ENCODE measurements at places on chromosomes 5 and 9.

DNA sequence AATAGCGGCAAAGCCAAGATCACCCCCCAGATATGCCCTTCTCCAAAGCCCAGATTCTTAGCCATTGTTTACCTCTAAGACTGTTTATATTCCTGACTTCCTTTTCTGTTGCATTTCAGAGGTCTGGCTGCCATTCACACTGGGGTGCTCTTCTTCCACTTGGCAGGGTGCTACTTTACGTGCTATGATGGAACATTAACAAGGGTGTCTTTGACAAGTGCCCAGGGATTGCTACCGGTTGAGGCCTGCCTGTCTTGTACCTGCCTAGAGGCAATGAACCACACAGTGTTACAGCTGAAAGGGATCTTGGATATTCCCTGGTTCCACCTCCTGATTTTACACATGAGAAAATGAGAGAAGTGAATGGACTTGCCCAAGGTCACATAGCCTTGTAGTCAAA is 352.1 kb upstream of the KIF2A start:
- DNase-seq, result no peak

DNA sequence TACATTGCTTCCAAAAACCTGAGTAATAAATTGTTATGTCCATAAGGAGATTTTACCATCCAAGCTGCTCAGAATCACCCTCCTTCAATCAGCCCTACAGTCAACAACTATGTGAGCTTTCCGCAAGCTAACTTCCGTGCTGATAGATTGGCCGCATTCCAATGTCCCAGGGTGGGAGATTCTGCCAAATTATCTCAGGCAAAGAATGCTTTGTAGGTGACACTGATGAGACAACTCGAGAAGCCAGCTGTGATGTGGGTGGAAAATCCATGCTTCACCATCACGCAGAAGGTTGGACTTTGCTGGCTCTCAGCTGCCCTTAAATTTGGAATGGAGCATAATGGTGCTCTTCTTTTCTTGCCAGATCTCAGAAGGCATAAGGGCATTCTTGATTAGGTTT is 44.9 kb upstream of the HCN1 start:
- DNase-seq, result no peak

DNA sequence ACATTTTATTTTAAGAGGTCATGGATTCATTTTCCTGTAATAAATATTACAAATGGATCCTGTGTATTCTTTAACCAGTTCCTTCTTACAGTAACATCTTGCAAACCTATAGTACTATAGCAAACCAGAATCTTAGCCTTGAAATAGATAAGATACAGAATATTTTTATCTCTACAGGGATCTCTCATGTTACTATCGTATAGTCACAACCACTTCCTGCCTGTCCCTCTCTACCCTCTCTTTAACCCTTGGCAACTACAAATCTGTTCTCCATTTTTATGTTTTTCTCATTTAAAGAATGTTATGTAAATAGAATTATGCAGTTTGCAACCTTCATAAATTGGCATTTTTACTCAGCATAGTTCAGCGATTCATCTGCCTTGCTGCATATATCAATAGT is 454.0 kb downstream of the DIRAS2 start:
- no peak for DNase-seq

GRCh38 chr5:150653145-150653761 is 7.8 kb upstream of the MYOZ3 start:
- DNase-seq, result no peak

DNA sequence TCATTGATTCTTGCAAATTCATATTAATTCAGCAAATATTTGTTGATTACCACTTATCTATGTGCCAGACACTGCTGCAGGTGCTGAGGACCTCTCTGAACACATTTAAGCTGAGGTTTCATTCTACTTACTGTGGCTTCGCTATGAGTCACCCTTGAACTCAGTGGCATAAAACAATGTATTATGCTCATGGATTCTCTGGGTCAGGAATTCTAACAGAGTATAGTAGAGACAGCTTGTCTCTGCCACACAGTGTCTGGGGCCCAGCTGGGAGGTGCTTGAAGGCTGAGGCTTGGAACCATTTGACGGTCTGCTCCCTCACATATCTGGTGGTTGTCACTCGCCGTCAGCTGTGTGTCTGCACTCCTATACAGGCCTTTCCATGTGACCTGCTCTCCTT is 124.3 kb upstream of the NR3C1 start:
- no peak for DNase-seq

- DNase-seq, result no peak
These were observed 32.3 kb downstream of the ACTL7A start for GRCh38 chr9:108894225-108894997.

DNA sequence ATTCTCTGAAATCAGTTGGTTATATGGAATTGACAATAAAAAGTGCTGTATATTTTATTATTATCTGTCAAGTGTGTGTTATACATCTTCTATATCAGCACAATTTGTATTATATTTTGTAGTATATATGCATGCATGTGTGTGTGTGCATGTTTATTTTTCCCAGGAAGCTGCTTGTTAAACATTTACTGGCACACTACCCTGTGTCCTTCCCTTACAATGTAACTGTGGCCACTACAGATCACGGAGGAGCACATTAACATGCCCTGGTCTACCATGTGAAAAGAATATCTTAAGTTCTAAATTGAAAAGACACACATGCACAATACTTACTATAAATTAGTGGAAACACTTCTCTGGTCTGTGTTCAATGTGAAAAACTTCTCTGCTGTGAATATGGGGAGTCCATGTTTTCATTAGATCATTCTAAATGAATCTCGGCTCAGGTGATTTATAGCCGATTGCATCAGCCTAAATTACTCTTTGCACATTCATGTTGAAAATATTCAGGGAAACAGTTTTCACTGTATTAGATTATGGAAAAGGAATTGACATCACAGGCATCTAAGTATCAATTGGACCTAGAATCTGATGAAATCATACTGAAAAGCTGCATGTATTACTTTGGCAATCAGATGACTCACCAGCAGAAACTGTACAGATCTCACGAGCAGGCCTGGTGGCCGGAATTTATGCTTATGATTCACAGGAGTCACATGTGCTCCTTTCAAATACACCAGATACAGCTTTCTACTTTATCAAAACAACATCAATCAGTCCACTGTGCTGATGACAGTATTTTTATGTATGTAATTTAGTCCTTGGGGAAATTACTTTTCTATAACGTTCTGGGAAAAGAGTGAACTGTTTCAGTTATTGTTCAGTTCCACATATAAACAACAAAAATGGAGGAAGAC is 39.4 kb downstream of the LURAP1L start:
- no peak for DNase-seq

DNA sequence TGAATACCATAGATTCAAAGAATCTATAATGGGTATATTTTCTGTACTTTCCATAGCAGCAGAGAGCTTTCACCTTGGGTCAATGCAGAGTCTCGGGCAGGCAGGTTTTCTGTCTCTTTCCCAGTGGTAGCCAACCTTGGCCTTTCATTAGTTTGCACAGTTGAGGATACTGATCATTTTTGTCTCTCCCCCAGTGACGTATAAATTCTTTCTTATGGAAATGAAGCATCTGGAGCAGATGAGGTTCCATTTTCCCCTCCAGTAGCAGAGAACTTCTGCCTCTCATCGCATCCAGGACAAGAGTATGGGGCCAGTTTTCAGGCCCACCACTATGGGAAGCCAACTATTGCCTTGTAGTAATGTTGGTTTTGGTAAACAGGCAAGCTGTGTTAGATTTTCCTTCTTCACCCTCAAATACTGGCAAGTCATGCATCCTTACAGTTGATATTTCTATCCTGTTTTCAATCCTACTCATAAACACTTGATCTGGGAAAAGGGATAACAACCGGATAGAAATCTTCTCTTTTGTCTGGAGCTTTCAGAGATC is 845.2 kb upstream of the CDH18 start:
- DNase-seq, result no peak

GRCh38 chr9:133709015-133709611 is 29.0 kb downstream of the SARDH start:
- peak; percentile 29 for DNase-seq

DNA sequence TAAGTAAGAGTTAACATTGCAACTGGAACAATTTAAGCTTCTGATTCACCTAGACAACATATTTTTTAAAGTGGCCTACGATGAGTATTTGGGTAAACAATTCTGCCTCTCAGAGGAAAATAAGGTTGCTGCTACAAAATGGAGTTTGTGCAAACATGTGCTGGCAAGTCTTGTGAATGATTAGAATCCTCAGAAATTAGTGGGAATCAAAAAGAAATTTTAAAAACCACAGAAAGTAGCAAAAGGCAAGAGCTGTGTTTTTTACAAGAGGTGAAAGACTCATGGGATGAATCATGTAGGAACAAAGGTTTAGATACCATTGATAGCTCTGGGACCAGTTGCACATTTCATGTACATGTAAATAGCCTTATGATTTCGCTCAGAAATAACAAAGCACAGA is 561.6 kb downstream of the TAF11L14 start:
- DNase-seq, result no peak

- no peak for DNase-seq
These were observed 96.4 kb downstream of the DIRAS2 start for GRCh38 chr9:90546200-90546599.

GRCh38 chr5:172380987-172381643 is 73.2 kb downstream of the SH3PXD2B start:
- DNase-seq, result no peak

DNA sequence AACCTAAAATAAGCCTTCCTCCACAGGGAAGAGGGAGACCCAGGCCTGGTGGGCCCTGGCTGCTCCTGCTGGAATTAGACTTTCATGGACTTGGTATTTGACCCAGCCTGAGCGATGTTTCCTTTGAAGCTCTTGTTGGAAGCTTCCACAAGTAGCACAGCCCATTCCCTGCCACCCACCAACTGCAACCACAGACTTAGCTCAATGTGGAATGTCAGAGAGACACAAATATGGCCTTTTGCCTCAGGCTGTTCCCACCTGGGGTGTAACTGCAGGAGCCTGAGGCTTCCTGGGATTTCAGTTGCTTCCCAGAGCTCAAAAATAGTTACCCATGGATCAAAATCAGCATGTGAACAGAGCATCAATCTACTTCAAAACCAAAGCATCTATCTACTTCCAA is 70.3 kb upstream of the LHFPL2 start:
- DNase-seq, result no peak

- no peak for DNase-seq
These were observed 481 bp downstream of the MRPL36 start for GRCh38 chr5:1799110-1799601.

GRCh38 chr5:96330530-96331140 is 102.4 kb downstream of the PCSK1 start:
- DNase-seq, result no peak
